GM23248 (cell line): ENCODE measurements at places on chromosomes 7 and 10.

DNA sequence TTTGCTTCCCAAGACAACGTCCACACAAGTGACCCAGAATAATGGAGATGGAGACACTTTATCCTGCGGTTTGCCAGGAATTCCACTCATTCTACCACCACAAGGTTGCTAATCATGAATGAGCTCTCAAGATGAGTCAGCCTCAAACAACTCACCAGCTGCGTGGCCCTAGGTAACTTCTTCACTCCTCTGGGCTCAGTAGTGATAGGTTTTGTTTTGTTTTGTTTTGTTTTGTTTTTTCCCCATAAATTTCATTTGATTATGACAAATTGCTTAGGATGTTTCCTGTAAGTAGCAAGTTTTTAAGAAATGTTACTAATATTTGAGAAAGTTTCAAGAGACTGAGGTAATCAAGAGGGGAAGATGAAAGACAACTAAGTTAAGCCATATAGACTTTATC is 286.8 kb downstream of the PARD3 start:
- peak; percentile 94 for DNase-seq

- DNase-seq, result no peak
Observed at GRCh38 chr10:101875068-101875688, 31.6 kb upstream of the KCNIP2 start.

DNA sequence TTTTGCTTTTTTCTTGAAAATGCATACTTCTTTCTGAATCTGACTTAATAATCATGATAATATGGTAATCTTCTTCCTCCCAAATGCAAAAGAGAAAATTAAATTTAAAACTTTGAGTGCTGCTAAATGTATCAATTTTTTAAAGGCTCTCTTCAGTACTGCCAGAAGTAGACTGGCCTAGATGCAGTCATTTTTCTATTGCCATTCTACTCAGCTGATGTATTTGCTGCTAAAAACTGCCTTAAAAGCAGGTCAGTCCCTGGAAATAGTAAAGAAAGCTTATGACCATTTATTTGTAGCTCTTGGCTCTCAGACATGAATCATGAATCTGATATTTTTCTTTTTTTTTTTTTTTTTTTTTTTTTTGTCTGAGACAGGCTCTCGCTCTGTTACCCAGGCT is 28.5 kb downstream of the NAPEPLD start:
- DNase-seq, result no peak

DNA sequence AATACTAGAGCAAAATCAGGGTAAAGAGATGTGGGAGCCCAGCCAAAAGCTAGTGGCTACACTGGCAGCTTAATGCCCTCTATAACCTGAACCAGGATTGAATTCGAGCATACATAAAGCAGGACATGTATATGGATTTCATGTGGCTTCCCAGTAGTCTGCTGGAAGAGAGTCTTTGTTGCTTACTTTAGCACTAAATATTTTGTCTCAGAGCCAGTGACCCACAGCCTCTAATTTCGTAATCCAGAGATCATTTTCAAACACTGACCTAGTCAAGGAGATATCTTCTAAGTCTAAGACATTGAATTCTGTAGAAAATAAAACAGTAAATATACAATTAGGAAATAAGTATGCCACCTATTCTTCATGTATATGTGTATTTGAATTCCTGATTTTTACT is 64.2 kb upstream of the GNAI1 start:
- DNase-seq, result peak; percentile 30

GRCh38 chr10:50367732-50368131 is 116.4 kb upstream of the ASAH2 start:
- peak; percentile 63 for DNase-seq

- DNase-seq, result no peak
Observed at GRCh38 chr7:30566596-30566995, 28.1 kb upstream of the GARS1 start.

DNA sequence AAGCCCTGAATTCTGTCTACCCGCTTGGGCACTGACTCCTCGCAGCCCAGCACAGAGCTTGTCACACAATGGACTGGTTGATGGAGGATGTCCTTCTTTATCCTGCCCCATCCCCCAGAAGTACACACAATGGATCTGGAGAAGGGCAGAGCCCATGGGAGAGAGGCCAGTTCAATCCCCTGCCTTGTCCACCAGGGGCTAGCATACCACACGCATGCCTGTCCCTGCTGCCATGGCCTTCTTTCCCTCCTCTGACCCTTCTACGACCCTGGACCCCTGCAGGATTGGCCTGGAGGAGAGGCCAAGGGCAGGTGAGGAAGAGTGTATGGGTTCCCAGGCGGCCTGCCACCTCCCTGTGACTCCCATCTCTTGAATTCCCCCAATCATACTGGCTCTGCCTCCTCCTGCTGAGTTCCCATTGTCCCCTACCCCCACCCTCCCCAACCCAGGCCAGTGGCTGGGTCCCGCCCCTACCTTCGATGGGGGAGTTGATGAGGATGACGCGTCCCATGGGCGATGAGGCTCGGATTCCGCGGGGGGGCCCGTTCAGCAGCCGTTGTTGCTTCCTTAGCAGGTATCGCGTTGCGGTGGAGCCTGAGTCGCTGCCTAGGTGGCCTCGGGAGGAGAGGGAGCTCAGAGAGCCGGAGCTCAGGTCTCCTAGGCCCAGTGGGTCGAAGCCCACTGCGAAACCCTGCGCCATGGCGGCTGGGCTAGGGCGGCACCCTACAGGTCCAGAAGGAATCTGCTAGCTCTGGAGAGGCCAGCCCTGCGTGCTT is 1.2 kb downstream of the PDZD7 start:
- peak; percentile 36 for DNase-seq

DNA sequence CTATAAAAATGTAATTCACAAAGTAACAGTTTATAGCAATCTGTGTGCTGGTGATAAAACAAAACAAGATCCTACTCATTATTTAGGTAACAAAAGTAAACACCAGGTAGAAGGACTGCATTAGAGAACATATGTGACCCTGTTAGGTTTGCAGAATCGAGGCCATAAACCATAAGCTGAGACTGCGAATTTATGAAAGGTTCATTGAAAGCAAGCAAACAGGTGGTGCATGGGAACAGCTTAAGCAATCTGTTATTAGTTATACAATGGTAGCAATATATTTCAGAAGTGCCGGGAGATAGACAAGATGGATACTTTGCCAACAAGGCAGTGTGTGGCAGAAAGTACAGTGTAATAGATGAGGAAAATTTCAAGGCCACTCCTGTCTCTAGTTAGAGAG is 23.5 kb upstream of the FAM133B start:
- DNase-seq, result no peak

DNA sequence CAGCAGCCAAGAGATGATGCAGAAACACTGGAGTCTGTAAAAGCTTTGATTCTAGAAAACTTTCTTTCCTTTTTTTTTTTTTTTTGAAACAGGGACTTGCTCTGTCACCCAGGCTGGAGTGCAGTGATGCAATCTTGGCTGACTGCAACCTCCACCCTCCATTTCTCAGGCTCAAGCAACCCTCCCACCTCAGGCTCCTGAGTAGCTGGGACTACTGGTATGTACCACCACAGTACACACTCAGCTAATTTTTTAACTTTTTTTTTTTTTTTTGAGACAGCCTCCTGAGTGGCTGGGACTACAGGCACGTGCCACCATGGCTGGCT is 17.0 kb upstream of the BAG3 start:
- DNase-seq, result peak; percentile 53

DNA sequence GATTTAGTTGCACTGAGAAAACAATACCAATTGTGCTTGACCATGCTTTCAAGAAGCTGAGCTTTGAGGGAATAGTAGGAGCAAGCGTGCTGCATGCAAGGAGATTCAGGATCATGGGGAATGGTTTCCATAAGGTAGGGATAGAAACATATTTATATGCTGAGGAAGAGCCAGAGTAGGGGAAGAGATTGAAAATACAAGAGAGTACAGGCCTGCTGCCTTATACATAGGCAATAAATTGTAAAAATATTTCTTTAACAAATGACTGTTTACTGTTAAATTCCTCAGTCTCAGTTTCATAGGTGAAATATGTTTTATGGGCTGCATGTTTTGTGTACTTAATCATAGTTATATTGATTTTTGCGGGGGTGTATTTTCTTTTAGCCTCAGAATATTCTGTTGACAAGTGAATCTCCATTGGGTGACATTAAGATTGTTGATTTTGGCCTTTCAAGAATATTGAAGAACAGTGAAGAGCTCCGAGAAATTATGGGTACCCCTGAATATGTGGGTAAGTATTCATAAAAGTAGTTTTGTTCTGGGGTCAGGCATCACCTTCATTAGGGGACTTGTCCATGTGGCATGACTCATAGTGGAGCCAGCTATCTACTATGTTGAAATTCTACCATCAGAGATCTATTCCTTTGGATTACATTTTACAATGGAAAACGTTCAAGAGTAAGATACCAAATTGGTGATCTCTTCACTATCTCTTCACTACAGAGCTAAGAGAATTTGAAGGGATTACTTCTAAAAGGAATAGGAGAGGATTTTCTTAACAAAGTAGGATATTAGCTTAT is 36.5 kb downstream of the STK17A start:
- peak; percentile 52 for DNase-seq
